GDM1 (cell line): ENCODE measurements at places on chromosomes 11 and 22.

DNA sequence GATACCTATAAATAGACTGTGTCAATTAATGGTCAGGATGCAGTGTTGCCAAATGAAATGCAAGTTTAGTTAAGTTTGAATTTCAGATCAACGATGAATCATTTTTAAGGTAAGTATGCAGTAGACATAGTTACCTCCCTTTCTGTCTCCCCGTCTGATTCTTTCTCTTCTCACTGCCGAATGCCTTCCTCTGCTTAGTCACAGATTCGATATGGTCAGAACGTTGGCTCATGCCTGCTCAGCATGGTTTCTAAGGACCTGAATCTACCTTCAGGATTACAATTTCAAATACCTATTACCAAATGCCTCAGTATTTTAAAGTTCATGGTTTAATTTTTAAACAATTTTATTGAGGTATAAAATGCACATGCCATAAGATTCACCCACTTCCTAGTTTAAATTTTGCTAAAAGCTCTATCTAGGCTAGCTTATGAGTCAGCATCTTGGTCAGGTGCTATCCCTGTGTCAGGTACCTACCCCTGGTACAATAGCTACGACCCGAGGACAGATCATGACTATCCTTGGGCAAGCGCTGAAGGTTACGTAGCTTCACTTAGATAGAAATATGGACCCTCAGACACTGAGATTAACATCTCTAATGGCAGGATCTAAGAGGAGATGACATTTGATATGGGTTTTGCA is 78.2 kb upstream of the SPON1 start:
- DNase-seq, result no peak

DNA sequence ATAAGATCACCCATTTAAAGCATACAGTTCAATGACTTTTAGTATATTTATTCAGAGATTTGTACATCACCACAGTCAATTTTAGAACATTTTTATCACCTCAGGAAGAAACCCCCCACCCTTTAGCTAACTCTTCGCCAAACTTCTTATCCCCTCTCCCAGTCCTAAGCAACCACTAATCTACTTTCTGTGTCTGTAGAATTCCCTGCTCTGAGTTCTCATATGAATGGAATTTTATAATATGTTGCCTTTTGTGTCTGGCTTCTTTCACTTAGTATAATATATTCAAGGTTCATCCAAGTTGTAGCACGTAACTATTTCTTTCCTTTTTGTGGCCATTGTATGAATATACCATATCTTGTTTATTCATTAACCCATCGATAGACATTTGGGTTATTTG is 3.6 kb downstream of the ANKRD13D start:
- DNase-seq, result no peak

GRCh38 chr22:36455571-36456463 is 25.6 kb downstream of the TXN2 start:
- DNase-seq, result no peak

DNA sequence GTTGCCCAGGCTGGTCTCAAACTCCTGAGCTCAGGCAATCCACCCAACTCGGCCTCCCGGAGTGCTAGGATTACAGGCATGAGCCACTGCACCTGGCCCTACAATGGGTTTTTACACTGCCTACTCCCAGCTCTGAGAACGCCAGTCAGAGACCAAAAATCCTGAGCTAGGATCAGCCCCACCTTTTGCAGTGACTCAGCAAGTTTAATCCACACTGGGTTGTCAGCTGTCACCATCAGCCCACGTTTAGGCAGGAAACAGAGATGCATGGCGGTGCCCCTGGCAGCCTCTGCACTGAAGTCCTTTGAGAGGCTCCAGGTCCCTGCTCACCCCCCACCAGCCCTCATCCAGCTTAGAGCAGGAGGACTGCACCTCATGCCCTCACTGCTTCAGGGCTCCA is 117.6 kb downstream of the ARHGAP8 start:
- DNase-seq, result peak; percentile 63

GRCh38 chr22:27151407-27151806 is 494.0 kb downstream of the MIAT start:
- no peak for DNase-seq

DNA sequence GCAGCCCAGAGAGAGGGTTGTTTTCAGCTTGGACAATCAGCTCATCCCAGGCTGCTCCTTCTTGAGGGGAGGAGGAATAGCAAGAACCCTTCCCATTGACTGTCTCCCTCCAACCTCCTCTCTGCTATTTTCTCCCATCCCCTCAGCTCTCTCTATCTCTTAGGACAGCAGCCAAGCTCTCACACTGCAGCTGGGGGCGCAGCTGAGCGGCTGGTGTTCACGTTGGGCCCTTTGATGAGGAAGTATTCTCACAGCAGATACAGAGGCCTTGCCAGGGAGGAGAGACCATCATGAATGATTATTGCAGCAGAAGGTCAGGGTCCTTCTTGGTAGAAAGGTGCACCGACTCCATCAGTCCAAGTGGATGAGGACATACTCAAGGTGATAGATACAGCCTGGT is 26.5 kb upstream of the CADM1 start:
- DNase-seq, result no peak

- DNase-seq, result no peak
Observed at GRCh38 chr11:61121917-61122316, 19.6 kb downstream of the CD5 start.

- DNase-seq, result no peak
Observed at GRCh38 chr11:2572491-2573239, 127.1 kb downstream of the KCNQ1OT1 start.

- DNase-seq, result no peak
Observed at GRCh38 chr11:47593492-47593933, 698 bp downstream of the C1QTNF4 start.

GRCh38 chr22:20234760-20235388 is 33.2 kb downstream of the RTN4R start:
- no peak for DNase-seq

- no peak for DNase-seq
Observed at GRCh38 chr22:47816121-47816862, 1053.8 kb downstream of the TBC1D22A start.

DNA sequence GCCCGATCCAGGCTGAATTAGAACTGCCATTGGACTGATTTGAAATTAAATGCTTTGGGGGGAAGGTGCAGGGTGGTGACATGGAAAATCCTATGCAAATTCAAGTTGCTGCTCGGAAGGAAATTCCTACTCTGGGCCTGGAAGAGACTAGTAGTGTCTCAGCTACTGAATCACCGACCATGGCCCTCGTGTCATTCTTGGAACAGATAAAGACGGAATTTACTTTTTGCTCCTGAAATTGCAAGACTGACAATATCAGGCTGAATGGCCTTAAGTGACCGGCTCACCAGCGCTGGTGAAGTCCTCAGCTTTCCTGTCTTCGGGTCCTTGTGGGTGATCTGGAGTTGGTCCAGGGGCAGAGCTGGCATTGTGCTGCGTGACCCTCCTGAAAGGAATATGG is 6.1 kb downstream of the ASCC2 start:
- no peak for DNase-seq

DNA sequence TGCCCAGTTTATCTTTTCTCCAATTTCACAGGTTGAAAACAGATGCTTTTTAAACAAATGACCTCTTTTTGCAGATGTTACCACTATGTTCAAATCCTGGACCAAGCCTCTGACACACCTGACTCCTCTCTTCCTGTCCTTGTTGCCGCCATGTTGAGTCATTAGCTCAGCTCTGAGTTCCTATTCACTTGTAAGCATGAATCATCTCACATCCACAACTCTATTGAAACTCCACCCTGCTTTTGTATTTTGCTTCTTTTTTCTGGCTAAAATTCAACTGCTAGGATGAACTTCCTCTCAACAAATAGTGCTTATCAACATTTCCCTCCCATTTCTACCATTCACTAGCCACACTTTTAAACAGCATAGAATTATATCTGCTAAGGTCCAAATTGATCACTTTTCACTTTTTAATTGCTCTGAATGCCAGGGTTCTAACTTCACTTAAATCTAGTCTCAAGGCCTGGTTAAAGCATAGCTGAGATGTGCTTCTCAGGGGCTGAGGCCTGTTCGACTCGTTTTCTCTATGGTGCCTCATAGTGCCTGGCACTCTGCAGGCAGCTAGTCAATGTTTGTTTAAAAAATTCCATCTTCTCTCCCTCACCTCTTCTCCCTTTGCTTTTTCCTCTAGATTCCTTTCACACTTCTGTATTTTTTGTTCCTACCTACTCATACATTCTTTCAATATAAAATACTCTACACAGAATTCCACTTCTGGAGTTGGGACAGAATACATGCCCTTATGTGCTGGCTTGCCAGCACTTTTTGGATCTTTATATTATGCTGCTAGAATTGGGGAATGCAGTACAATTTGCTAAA is 3.9 kb downstream of the JOSD1 start:
- no peak for DNase-seq
